ENCODE measurements at places on chromosomes 5 and 9. TPM values are rescaled to one million over a fixed set of nuclear protein-coding genes. Genes with fewer than 3 reads are reported as not detected.
A peak's percentile ranks its signal among the peaks of the same experiment; 100 is the strongest.

Gene REXO4
- 6.9 TPM for polyA plus RNA-seq

Gene SPINK13
- polyA plus RNA-seq: not detected

Gene SHB
- polyA plus RNA-seq: 0.39 TPM

GRCh38 chr5:34531751-34532360, 124.3 kb upstream of the RAI14 start:
- no peak for DNase-seq

DNA sequence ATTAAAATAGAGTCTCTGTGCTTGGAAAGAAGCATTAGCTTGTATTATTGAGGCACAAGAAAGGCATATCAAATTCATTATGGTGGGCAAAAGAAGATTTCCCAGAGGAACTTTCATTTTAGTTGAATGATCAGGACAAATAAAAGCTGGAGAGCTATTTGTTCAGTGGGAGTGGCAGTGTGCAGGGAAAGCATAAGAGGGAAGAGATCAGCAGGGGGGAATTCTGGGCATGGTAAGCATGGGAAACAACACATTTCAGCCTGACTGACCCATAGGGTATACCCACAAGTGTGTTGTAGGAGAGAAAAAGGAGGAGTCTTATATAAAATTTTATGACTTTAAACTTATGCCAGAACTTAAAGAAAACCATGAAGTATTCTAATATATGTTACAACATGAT, 167.7 kb upstream of the RASA1 start:
- DNase-seq: no peak

- no peak for DNase-seq
Observed at GRCh38 chr9:131734781-131735180, 5.1 kb downstream of the RAPGEF1 start.

GRCh38 chr9:130957451-130958203, 18.6 kb upstream of the FIBCD1 start:
- DNase-seq: no peak

- DNase-seq: no peak
Observed at GRCh38 chr5:143886651-143887638, 75.0 kb downstream of the HMHB1 start.

GRCh38 chr9:37464426-37465248, 613 bp downstream of the ZBTB5 start:
- peak; percentile 69 for DNase-seq

DNA sequence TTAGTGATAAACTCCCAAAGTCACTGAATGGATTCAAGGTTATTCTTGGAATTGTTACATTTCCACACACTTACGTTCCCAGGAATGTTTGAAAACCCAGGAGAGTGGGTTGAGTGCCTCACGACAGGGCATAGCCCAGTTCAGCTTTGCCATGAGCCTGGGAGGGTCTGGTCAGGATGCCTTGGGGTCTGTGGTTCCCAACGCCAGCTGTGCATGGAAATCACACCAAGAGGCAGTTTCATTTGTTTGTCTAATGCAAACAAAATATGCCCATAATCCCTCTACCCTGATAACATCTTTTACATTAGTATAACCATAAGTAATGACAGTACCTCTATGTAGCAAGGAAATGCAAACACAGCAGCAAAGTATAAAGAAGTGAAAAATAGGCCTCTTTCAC, 25.3 kb upstream of the MSX2 start:
- no peak for DNase-seq

- DNase-seq: no peak
Observed at GRCh38 chr9:16029046-16029615, 476.3 kb downstream of the CCDC171 start.
